ENCODE measurements at places on chromosomes 4 and X. TPM values are rescaled to one million over a fixed set of nuclear protein-coding genes. Genes with fewer than 3 reads are reported as not detected.

DNA sequence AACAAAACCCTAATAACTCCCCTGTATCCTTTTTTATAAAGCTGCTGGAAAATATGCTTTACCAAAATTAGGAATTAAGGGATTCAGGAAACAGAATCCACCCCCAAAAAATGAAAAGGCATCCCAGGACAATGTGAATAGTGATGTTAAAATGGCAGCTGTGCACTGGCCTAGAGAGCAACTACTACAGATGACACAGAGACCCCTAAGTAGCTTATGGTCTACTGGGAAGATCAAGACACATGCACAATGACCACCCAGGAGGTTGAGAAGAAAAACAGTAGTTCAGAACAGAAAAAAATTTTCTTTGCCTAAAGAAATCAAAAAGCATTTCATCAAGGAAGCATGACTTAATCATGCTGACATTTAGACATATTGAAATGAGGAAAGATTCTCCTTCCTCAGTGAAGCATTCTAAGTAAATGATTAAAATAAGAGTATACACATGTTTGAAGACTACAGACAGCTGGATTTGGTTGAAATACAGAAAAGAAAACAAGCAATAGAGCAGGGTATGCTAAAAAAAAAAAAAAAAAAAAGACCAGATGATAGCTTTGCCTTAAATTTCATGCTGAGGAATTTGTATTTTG lies 117.3 kb downstream of the WDFY3 start:
- no peak for DNase-seq

- DNase-seq, result no peak
These were observed 38.2 kb downstream of the CSN3 start for GRCh38 chr4:70280567-70280966.

DNA sequence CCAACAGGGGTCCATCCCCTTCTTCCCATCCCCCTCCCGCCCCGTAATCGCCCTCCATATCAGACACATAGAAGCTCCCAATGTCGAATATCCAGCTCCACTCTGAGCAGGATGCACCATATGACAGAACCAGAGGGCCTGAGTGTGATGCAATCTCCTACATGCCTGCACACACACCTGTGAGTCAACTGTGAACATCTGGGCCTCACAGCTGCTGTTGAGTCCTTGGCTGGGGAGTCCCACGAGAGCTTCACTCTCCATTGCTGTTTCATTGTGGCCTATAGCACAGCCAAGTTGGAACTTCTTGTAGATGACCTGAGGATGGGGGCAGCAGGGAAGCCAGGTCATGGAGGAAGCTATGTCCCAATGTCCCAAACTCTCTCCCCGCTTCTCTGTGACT lies 8.2 kb downstream of the SLC38A5 start:
- DNase-seq, result no peak

GRCh38 chrX:110210417-110211139 lies 107.3 kb downstream of the AMMECR1 start:
- DNase-seq, result peak; percentile 60

DNA sequence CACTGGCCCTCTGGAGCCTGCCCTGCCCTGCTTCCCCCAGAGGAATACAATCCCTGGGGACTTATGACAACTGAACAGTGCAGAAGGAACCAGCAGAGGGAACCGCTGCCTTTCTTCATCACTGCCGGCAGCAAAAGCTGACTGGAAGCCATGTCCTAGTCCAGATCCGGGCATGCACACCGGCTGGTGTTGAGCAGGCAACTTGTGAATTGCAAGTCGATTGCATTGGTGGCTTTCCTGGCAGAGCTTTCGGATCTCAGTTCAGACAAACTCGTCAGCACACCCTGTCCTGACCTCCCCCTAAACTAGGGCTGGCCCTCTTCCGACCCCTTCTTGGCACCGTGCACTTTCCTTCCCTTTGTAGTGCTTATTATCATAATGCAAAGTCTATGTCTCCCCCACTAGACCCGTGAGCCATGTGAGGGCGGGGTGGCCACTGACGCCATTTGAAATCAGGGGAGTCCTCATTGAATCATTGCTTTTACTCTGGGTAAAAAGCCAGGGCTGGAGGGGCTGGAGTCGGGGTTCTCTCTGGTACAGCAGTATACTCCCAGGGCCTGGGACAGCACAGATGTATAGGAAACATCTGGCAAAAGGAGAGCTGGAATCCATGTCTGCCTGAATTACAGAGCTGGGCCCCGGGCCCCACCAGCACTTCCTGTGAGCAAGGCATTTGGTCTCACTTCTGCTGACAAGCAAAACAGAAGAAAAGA lies 1.8 kb downstream of the ARHGAP4 start:
- peak; percentile 28 for DNase-seq

DNA sequence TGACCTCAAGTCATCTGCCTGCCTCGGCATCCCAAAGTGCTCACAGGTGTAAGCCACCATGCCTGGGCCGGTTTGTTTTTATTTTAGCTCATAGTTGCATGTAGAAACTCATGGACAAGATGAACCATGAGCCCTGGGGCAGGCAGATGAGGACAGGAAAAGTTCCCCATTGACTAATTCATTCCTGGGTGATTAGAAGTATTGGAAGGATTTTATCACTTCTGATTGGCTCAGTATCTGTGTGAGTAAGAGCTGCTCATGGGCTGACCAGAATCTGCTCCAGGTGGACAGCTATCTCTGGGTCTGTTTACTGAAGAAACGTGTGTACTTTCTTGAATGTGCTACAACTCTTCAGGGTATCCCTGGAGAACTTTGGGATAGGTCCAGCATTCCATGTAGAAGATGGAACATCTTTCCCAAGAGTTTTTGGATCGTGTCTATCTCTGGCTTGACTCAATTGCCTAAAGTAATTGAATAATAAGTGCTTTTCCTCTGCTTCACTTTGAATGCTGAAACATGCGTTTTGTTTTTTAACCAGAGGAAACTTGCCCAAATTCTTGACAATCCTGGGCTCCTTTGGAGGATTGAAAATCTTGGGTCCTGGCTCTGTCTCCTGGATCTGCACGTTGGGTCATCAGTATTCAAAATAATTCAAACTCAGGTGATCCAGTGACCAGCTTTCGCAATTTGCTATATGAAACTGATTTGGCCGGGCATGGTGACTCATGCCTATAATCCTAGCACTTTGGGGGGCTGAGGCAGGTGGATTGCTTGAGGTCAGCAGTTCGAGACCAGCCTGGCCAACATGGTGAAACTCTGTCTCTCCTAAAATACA lies 88.6 kb upstream of the DHRSX start:
- no peak for DNase-seq

The RASSF6 gene
- total RNA-seq, result not detected

DNA sequence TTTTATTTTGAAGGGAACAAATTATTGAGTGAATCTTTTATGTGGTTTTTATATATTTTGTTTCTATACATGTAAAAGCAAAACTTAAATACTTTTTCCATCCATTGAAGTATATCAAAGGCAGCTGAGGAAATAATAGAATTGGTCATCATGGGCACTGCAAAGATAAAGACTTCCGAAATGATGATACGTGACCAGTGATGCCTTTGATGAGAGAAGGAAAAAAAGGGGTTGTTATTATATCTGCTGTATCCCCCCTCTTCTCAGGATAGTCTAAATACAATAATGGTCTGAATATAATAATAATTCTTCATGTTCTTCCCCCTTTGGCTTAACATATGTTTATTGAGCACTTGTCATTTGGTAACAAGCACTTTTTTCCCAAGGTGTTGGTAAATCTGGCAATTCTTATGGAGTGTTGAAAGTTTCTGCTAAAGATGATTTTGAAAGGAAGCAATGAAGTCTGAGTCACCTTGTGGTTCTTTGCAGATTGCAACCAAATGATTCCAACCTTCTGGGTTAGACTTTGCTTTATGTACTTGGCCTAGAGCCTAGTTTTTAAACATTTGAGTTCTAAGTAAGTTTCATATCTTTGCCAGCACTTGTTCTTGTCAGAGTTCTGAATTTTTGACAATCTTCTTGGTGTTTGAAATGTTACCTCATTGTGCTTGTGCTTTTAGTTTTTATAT lies 60.8 kb downstream of the USP9X start:
- DNase-seq, result peak; percentile 61

- no peak for DNase-seq
These were observed 1.7 kb upstream of the SLC6A8 start for GRCh38 chrX:153685751-153686696.

DNA sequence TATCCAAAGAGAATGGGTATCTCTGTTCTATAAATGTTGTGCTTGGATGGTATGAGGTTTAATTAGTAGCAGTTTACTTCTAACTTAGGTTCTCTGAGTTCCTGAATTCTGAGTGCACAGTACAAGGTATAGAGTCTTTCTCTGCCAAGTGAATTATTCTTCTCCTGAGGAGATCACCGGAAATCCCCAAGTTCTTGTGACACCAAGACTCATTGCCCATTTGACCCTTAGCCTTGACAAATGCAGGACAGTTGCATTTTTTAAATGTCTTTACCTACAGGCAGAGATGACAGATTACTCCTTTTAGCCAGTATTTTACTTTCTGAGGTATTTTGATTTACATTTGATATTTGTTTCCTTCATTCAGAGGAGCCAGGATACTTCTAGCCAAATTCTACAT lies 72.9 kb downstream of the MAOA start:
- DNase-seq, result no peak

DNA sequence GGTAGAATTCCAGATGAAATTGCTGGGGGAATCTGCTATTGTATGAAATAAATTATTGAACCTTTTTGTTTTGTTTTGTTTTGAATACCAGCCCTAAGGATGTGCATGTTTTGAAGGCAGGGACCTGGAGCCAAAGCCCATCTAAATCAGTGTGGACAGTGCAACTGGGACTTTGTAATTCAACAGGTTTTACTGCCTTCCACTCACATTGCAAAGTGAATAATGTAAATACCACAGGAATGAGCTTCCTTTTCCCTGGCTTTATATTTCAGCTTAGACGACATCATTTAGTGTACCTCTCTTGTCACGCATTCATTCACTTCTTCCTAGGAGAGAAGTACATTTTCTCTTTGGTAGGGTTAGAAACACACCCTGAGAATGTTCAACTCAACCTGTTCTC lies 795.0 kb downstream of the CENPC start:
- peak; percentile 39 for DNase-seq

The DDX53 gene
- total RNA-seq, result not detected

The GRIA3 gene
- 0.06 TPM for total RNA-seq

The OR13H1 gene
- not detected for total RNA-seq

GRCh38 chr4:97104006-97104405 lies 1039.3 kb downstream of the STPG2 start:
- no peak for DNase-seq

DNA sequence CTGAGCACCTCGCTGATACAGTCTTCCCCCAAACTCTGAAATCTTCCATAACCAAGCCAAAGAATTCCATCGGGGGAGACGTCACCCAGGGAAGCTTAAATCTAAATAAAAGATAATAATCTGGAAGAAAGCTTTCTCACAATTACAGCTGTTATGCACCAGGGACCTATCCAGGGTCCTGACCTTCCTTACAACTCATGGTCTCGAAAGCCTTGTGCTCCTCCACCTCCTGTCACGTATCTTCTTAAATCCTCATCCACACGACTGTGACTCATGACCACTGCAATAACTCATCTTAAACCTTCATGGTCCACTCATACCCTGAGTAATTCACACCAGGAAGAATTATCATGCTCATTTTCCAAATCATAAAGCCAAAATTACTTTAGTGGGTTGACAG lies 166.8 kb upstream of the FRG1 start:
- peak; percentile 48 for DNase-seq

DNA sequence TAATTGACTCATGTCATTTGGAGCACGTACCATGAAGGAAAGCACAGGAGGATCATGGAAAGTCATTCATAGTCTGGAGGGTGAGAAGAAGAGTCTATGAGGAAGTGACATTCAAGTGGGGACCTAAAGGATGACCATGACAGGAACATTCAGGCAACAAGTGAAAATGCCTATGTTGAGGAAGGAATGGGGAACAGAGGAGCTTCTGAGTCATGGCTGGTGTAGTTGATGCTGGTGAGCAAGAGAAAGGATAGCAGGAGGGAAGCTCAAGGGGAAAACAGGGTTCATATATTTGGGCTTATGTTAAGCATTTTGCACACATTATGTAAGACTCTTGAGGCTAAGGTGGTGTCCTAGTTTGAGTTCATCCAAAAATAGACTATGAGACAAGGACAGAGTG lies 318.6 kb downstream of the HNRNPD start:
- no peak for DNase-seq

The BGN gene
- not detected for total RNA-seq

- DNase-seq, result no peak
These were observed 2.5 kb downstream of the SH3BP2 start for GRCh38 chr4:2795300-2795892.

DNA sequence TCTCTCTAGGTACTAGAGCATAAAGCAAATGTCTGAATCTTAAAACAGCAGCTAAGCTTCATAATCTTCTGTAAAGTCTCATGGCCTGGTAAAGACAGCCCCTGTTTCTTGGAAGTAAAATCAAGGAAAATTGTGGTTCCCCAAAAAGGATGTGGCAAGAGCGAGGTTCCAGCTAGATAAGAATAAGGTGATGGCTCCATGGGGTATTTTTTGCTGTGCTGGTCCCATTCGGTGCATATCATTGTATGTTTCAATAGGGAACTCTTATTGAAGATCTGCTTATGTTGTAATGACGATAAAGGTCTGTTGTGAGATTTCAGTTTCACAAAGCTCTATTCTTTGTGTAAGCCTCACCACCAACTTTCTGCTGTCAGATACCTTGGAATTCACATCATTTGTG lies 316.9 kb upstream of the NOCT start:
- DNase-seq, result no peak

The MAGIX gene
- 2.3 TPM for total RNA-seq

DNA sequence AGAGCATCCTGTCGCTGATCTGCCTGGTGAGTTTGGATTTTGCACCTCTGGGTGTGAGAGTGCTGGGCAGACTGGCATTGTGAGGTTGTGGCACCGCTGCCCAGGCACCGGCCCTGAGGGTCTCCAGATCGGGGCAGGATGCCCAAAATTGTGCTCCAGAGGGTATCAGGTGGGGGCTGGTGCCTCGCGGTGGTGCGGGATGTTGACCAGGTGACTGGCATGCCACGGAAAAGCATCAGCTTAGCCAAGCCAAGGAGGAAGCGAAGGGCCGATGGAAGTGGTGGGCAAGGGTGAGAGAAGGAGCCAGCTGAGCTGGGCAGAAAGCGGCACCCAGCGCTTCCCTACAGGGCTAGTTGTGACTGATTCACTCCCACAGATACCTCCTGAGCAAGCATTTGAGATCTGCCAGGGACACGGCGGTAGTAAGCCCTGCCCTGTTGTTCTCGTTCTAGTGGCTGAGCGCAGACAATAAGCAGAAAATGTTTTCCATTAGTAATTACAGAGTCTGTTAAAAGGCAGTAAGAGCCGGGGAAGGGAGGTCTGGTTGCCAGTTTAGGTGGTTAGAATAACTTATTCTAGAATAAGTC lies 809 bp downstream of the ZFP92 start:
- DNase-seq, result no peak

DNA sequence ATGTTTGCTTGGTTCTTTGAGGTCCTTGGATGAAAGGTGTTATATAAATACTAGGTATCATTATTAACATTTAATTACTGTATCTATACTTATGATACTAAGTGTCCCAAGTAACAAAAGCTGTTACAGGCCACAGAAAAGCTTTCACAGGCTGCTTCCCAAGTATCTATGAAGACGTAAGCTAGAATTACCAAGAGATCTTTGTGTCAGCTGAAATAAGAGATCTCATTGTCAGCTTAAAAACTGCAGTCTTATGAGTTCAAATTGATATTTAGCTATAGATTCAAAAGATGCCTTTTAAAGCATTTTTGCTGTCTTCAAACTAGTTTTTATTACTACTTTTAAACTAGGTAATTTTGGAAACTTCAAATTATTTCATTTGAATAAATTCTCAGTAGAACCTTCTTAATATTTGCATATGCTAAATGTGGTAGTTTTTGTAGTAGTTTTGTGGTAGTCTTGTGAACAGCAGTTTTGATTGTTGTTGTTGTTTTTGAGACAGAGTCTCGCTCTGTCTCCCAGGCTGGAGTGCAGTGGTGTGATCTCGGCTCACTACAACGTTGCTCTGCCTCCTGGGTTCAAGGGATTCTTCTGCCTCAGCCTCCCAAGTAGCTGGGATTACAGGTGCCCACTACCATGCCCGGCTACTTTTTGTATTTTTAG lies 170.0 kb upstream of the RPL34 start:
- DNase-seq, result no peak
